ENCODE measurements at places on chromosomes 12 and 14. TPM values are rescaled to one million over a fixed set of nuclear protein-coding genes. Genes with fewer than 3 reads are reported as not detected.

- no peaks in the 10 kb centered on the region for H3K36me3 ChIP-seq
- H3K4me3 ChIP-seq = no peak overlapping the region
- H3K4me1 ChIP-seq = no peaks in the 10 kb centered on the region
- peaks cover 50% of the 10 kb centered on the region for H3K27me3 ChIP-seq
Measured at GRCh38 chr14:36505181-36505815, 14.7 kb downstream of the NKX2-1 start.

- no peak overlapping the region for H3K4me3 ChIP-seq
- H3K27me3 ChIP-seq = no peaks in the 10 kb centered on the region
- no peak overlapping the region for H3K27ac ChIP-seq
Measured at GRCh38 chr14:69632593-69633151, 21.3 kb downstream of the SUSD6 start.

GRCh38 chr14:70641548-70642302 lies at the start of gene TTC9:
TTC9 (plus strand) TSS chr14:70641916; CDS start chr14:70642130, 214 bp downstream.
- DNase-seq = no peak
- peak within 1 kb of the TSS; percentile 94 for H3K4me3 ChIP-seq
- H3K27ac ChIP-seq = peak within 1 kb of the TSS; percentile 60
- H3K36me3 ChIP-seq = no peaks in the 10 kb centered on the region

DNA sequence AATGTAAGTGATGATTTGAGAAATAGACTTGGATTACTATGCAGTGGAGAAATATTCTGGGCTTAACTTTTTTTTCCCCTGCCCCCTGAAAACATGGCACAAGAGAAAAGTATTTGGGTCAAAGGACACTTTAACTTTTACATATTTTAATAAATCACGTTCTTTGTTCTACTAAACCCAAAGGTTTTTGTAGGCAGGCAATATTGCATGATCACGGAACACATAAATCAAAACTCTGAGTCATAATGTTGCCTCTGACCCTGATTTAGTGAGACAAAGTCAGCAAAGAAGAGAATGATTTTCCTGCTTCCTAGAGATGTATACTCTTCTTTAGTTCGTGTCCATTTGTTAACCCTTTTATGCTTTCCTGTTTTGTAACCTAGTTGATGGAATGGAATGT lies 38.0 kb downstream of the ABCD2 start:
- H3K36me3 ChIP-seq = peaks cover 60% of the 10 kb centered on the region
- no peaks in the 10 kb centered on the region for H3K4me1 ChIP-seq
- H3K27ac ChIP-seq = no peak overlapping the region
- no peak overlapping the region for H3K4me3 ChIP-seq
- H3K27me3 ChIP-seq = no peaks in the 10 kb centered on the region

GRCh38 chr14:68656452-68656851 lies 136.4 kb downstream of the ZFP36L1 start:
- H3K27ac ChIP-seq = no peak overlapping the region
- H3K36me3 ChIP-seq = no peaks in the 10 kb centered on the region
- no peak overlapping the region for H3K4me3 ChIP-seq
- no peaks in the 10 kb centered on the region for H3K27me3 ChIP-seq
- H3K4me1 ChIP-seq = no peaks in the 10 kb centered on the region

DNA sequence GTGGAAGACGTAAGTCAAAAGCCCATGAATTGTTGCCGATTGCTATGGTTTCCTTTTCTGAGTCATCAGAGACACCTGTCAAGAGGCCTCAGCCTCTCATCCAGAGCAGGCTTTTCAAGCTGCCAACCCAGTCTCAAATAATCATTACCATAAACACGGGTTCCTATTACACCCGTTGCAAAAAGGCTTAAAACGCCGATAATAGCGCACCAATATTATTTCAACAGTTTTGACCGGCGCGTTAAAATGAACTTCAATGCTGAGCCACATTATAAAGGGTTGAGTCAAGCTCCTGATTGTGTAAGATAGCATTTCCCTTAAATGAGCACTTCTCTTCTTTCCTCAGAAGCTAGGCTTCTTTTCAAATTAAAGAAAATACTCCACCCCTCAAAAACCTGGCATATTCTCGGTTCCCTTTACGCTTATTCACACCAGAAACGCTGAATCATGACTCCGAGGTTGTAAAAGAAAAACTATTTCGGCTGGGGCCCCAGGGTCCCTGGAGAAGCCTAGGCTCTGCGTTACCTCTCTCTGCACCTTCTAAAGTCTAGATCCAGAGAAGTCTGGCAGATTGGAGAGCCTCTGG lies 1.4 kb downstream of the TMTC1 start:
- no peak for DNase-seq
- H3K27ac ChIP-seq = no peak overlapping the region
- no peaks in the 10 kb centered on the region for H3K36me3 ChIP-seq
- H3K27me3 ChIP-seq = peaks cover 20% of the 10 kb centered on the region
- no peaks in the 10 kb centered on the region for H3K4me1 ChIP-seq
- no peak overlapping the region for H3K4me3 ChIP-seq

DNA sequence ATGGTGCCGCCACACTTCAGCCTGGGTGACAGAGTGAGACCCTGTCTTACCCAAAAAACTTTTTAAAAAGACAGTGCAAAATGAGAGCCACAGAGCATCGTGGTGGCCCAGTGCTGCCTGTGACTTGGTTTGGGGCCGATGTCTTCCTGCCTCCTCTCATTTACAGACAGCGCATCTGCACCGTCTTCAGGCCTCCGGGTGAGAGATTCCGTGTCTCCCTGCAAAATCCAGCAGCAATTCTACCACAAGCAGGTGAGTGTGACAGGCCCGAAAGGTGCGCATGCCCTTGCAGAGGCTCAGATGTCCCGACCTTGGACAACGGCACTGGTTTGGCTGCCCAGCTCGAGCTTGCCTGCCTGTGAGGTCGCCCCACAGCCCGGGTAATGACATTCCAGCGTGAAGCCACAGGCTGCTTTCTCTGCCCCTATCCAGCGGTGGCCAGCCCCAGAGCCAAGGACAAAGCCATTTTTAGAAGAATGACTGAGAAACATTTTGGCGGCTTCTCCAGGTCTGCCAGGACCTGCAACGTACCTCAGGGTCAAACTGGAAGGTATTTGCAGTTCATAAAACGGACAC lies 70.3 kb upstream of the RFLNA start:
- H3K36me3 ChIP-seq = no peaks in the 10 kb centered on the region
- H3K4me1 ChIP-seq = no peaks in the 10 kb centered on the region
- no peak overlapping the region for H3K27ac ChIP-seq
- no peaks in the 10 kb centered on the region for H3K27me3 ChIP-seq

GRCh38 chr12:67154901-67155300 lies 114.3 kb upstream of the CAND1 start:
- DNase-seq = no peak
- no peaks in the 10 kb centered on the region for H3K36me3 ChIP-seq

DNA sequence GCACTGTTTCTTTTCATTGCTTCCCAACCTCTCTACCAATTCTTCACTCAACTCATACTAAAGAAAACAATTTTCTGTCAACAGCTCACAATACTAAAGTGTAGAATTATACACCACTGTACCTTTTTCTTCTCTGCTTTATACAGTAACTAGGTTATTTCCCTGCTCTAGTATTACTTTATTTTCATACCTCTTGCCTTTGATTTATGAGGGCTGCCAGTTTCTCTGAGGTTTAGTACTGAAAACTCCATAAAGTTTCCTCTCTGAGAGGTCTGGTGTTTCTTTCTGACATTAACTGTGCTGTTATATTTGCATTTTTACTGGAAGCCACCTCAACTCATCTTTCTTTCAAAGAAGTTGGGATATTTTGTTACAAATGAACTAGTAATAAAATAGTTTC lies 63.0 kb upstream of the GRIP1 start:
- H3K27ac ChIP-seq = no peak overlapping the region
- H3K36me3 ChIP-seq = no peaks in the 10 kb centered on the region
- H3K4me1 ChIP-seq = no peaks in the 10 kb centered on the region
- no peaks in the 10 kb centered on the region for H3K27me3 ChIP-seq
- DNase-seq = no peak

GRCh38 chr12:65756267-65756666 lies 68.0 kb upstream of the HMGA2 start:
- H3K36me3 ChIP-seq = no peaks in the 10 kb centered on the region
- no peak for DNase-seq
- no peaks in the 10 kb centered on the region for H3K4me1 ChIP-seq

- H3K4me3 ChIP-seq = no peak overlapping the region
- no peaks in the 10 kb centered on the region for H3K27me3 ChIP-seq
- DNase-seq = no peak
- no peaks in the 10 kb centered on the region for H3K4me1 ChIP-seq
- peaks cover 71% of the 10 kb centered on the region for H3K36me3 ChIP-seq
Measured at GRCh38 chr12:122489038-122489437, 11.7 kb downstream of the ZCCHC8 start.

DNA sequence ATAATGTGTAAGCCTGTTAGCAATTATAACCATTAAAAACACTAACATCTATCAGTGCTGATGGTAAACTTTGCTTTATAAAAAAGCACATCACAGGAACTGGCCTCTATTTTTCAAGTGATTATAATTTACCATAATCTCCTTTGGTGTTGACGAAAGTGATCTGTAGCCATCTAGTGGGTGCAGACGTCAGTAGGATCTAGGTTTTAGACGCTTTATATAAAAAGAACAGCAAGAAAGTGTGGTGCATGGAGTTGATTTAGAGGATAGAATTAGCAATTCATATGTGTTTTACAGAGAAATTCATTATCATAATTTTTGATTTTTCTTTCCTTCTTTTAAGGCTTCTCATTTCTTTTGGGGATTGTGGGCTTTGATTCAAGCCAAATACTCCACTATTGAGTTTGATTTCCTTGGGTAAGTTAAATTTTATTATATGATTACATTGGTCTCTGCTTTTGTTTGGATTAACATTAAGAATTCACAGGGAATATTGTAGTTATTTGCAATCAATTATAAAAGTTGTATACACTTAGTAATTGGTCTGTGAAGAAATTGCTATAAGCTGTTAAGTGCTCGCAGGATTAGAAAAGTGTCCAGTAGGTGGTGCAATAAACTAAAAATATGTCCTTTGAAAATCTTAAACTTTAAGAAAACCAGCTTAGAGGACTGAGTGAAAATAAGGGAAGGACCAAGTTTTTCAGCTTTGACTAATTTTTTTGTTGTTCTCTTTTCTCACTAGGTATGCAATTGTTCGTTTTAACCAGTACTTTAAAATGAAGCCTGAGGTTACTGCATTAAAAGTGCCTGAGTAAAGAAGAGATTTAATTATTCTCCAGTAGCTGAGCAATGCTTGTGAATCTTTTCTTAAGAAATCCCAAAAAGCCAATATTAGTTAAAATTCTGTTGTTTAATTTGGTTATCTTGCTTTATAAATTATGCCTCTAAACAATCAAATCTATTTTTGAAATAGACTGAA lies 59.5 kb downstream of the ETNK1 start:
- H3K27me3 ChIP-seq = no peaks in the 10 kb centered on the region
- DNase-seq = peak; percentile 19
- H3K27ac ChIP-seq = no peak overlapping the region
- no peaks in the 10 kb centered on the region for H3K4me1 ChIP-seq
- H3K4me3 ChIP-seq = no peak overlapping the region

DNA sequence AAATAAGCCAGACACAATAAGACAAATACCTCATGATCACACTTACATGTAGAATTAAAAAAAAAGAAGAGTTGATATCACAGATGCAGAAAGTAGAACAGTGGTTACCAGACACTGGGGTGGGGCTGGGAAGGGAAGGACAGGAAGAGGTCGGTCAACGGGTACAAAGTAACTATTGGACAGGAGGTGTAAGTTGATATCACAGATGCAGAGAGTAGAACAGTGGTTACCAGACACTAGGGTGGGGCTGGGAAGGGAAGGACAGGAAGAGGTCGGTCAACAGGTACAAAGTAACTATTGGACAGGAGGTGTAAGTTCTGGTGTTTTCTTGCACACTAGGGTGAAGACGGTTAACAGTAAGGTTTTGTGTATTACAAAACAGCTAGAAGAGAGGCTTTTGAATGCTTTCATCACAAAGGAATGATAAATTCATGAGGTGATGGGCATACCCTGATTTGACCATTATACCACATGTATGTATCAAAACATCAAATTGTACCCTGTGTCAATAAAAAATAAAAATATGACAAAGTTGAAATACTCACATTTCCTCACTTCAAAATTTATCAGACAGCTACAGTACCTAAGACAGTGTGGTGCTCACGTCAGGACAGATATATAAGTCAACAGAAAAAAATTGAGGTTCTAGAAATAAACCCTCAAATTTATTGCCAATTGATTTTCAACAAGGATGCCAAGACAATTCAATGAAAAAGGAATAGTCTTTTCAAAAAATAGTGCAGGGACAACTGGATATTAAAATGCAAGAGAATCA lies 32.8 kb downstream of the GALC start:
- no peak overlapping the region for H3K27ac ChIP-seq
- H3K4me3 ChIP-seq = peak overlapping the region; percentile 8
- H3K4me1 ChIP-seq = no peaks in the 10 kb centered on the region
- H3K36me3 ChIP-seq = peaks cover 15% of the 10 kb centered on the region
- H3K27me3 ChIP-seq = no peaks in the 10 kb centered on the region
- no peak for DNase-seq

DNA sequence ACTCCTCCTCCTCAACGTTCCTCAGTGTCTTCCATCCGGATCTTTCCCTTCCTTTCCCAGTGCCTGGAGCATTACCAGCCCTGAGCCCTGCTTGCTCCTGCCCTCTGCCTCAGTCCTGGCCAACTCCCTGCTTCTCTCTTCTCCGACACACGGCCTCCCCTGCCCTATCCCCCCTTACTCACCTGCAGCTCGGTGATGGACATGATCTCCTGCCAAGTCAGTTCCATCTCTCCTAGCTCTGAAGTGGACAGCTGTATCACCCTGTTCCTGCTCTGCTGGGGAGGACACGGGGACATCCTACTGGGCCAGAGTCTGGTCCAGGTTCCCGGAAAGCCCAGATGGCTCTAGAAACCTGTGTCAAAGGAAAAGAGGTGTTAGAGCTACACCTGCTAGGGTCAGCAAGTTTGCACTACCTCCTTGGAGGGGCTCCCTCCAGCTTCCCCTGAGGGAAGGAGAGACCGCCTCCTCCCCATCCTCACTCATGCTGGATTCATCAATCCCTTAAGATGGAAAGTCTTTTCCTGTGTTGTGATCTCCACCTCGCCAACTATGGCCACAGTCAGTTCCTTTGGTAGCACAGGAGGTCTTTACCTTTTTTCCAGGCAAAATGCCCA lies 5.8 kb downstream of the NFE2 start:
- H3K27me3 ChIP-seq = peaks cover 18% of the 10 kb centered on the region
- H3K36me3 ChIP-seq = no peaks in the 10 kb centered on the region
- H3K27ac ChIP-seq = no peak overlapping the region
- H3K4me1 ChIP-seq = peaks cover 5% of the 10 kb centered on the region
- no peak overlapping the region for H3K4me3 ChIP-seq
- DNase-seq = no peak

Gene C3AR1
- total RNA-seq = 2.7 TPM

Gene PLEKHG7
- 0.89 TPM for total RNA-seq

Gene KCNA1
- not detected for total RNA-seq

Gene RHOJ
- total RNA-seq = not detected

Gene TPH2
- total RNA-seq = not detected

Gene SCN8A
- 1.1 TPM for total RNA-seq

Gene CELA1
- total RNA-seq = not detected

Gene ARG2
- 4.3 TPM for total RNA-seq

Gene DHRS2
- not detected for total RNA-seq

Gene EIF2S3B
- 0.62 TPM for total RNA-seq

Gene SLC25A29
- 5.3 TPM for total RNA-seq

Gene SNAPC1
- 3.9 TPM for total RNA-seq

All from CD4-positive, CD25-positive, alpha-beta regulatory T cell (primary cell).